Spinal cord (tissue), 10 donors: ENCODE measurements at places on chromosomes 3 and 15. TPM values are rescaled to one million over a fixed set of nuclear protein-coding genes. Genes with fewer than 3 reads are reported as not detected.

- no peak overlapping the region for H3K27ac ChIP-seq
- no peaks in the 10 kb centered on the region for H3K27me3 ChIP-seq
- H3K36me3 ChIP-seq, result no peaks in the 10 kb centered on the region
- H3K4me3 ChIP-seq, result no peak overlapping the region
- H3K4me1 ChIP-seq, result peaks cover 1% of the 10 kb centered on the region
Measured at GRCh38 chr3:171948674-171949073, 90.7 kb upstream of the FNDC3B start.

- H3K36me3 ChIP-seq, result peaks cover 4% of the 10 kb centered on the region
- H3K27me3 ChIP-seq, result peaks cover under 1% of the 10 kb centered on the region
- no peak overlapping the region for H3K4me3 ChIP-seq
- peaks cover 11% of the 10 kb centered on the region for H3K4me1 ChIP-seq
Measured at GRCh38 chr15:37041042-37041441, 59.3 kb downstream of the MEIS2 start.

- H3K4me1 ChIP-seq, result peaks cover 25% of the 10 kb centered on the region
- no peaks in the 10 kb centered on the region for H3K27me3 ChIP-seq
- H3K4me3 ChIP-seq, result peak overlapping the region; percentile 89
- peak overlapping the region; percentile 94 for H3K27ac ChIP-seq
Measured at GRCh38 chr15:74907163-74907870, 666 bp upstream of the FAM219B start.

- no peaks in the 10 kb centered on the region for H3K27me3 ChIP-seq
- H3K4me1 ChIP-seq, result no peaks in the 10 kb centered on the region
- H3K4me3 ChIP-seq, result no peak overlapping the region
- no peak for DNase-seq
- no peaks in the 10 kb centered on the region for H3K36me3 ChIP-seq
- no peak overlapping the region for H3K27ac ChIP-seq
Measured at GRCh38 chr3:41872157-41872556, 89.7 kb downstream of the ULK4 start.

The HTR3C gene
- total RNA-seq, result not detected

The CCR3 gene
- not detected for total RNA-seq

- no peaks in the 10 kb centered on the region for H3K36me3 ChIP-seq
- no peak for DNase-seq
- H3K27ac ChIP-seq, result no peak overlapping the region
- H3K4me3 ChIP-seq, result no peak overlapping the region
- H3K27me3 ChIP-seq, result no peaks in the 10 kb centered on the region
- no peaks in the 10 kb centered on the region for H3K4me1 ChIP-seq
Measured at GRCh38 chr15:79943820-79944219, 27.2 kb downstream of the BCL2A1 start.

- H3K4me3 ChIP-seq, result no peak overlapping the region
- H3K27ac ChIP-seq, result no peak overlapping the region
- no peaks in the 10 kb centered on the region for H3K27me3 ChIP-seq
- DNase-seq, result no peak
- no peaks in the 10 kb centered on the region for H3K4me1 ChIP-seq
Measured at GRCh38 chr3:55406696-55407425, 80.2 kb downstream of the WNT5A start.

- no peaks in the 10 kb centered on the region for H3K4me1 ChIP-seq
- peaks cover 7% of the 10 kb centered on the region for H3K36me3 ChIP-seq
Measured at GRCh38 chr3:97952280-97952679, 20.0 kb downstream of the RIOX2 start.

DNA sequence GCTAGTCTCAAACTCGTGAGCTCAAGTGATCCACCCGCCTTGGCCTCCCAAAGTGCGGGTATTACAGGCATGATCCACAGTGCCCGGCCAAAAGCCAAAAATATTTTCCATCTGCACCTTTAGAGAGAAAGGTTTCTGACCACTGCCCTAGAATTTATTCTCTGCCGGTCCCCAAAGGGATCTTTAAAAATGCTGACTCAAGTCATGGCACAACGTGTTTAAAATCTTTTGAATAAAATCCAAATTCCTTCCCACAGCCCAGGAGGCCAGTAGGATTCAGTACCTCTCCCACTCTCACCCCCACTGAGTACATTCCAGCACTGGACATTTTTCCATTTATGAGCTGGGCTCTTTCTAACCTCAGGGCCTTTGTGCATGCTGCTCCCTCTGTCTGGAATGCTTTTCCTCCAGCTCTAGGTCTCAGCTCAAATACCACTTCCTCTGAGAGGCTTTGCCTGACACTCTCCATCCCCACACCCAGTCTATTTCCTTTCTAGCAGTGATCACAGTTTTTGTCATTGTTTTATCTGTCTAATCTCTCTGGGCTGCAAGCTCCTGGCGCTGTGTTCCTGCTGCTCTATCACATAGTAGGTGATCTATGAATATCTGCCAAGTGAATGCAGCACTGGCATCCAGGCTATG, 502.9 kb downstream of the SHQ1 start:
- H3K4me1 ChIP-seq, result peaks cover 19% of the 10 kb centered on the region
- no peaks in the 10 kb centered on the region for H3K27me3 ChIP-seq
- no peak overlapping the region for H3K4me3 ChIP-seq
- DNase-seq, result no peak
- H3K27ac ChIP-seq, result no peak overlapping the region

DNA sequence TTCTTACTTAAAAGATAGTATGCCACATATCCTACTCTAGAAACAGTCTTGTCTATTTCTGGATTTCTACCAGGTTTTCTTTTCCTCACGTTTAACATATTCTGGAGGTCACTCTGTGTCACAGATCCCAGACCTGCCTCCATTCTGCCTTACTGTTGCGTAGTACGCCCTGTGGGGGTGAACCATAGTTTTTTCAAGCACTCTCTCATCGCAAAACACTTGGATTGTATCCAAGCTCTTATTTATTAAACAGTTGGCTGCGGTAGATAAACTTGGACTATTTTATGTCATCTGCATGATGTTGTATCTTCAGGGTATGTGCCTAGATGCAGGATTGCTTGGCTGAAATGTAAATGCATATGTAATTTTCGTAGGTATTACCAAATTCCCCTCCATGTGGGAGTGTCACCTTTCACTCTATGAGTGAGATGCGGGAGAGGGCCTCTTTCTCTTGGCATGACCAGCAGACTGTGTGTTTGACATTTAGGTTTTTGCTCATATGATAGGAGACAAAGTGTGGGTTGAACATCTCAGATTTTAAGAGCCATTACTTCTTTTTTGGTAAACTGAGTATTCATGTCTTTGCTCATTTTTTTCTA, 55.8 kb downstream of the ABTB1 start:
- no peak overlapping the region for H3K4me3 ChIP-seq
- no peaks in the 10 kb centered on the region for H3K36me3 ChIP-seq
- DNase-seq, result no peak
- H3K27me3 ChIP-seq, result no peaks in the 10 kb centered on the region
- no peak overlapping the region for H3K27ac ChIP-seq
- H3K4me1 ChIP-seq, result peaks cover 22% of the 10 kb centered on the region

The IGF2BP2 gene
- total RNA-seq, result 33.0 TPM

DNA sequence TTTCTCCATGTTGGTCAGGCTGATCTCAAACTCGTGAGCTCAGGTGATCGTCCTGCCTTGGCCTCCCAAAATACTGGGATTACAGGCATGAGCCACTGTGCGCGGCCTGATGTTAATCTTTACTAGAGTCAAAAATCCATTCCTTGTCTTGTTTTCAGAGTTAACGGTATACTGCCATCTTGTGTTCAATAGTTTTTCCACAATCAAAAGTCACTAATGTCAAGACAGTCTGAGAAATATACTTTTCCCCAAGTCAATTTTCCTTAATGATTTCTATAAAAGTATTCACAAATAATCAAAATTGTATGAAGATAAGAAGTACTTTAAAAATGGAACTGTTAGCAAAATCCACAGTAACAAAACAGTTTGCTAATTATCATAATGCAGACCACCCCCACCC, 8.5 kb downstream of the CRBN start:
- H3K4me1 ChIP-seq, result no peaks in the 10 kb centered on the region
- peak; percentile 23 for DNase-seq
- H3K27ac ChIP-seq, result no peak overlapping the region

DNA sequence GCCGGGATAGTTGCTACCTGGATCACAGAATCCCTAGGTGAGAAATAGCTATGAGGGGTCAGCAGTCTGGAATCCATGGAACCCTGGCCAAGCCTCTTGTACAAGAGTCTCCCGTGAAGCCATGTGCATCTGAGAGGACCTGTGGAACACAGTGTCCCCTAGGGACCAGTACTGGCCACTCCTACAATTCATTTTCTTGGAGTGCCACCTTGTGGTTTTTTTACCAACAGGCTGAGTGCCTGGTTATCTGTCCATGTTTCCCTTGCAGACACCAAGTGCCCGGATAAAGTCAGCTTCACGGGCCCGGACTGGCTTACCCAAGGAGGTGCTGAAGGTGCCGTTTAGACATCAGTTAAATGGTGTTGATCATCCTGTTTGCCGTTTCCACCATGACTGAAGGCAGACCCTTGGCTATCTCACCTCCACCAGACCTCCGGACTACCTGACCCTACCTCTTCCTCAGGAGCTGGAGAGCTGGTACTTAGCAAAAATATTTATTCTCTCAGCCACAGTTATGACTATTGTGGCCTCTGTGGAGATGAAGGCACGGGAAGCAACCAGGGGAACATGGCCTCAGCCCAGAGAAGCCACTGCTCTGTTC, 93.9 kb downstream of the RBPMS2 start:
- no peaks in the 10 kb centered on the region for H3K27me3 ChIP-seq
- DNase-seq, result no peak
- peaks cover 69% of the 10 kb centered on the region for H3K36me3 ChIP-seq
- H3K27ac ChIP-seq, result no peak overlapping the region

The FAN1 gene
- 33.2 TPM for total RNA-seq

The CHRNA7 gene
- 14.3 TPM for total RNA-seq

The ZBBX gene
- 6.9 TPM for total RNA-seq

- no peaks in the 10 kb centered on the region for H3K27me3 ChIP-seq
- no peak within 1 kb of the TSS for H3K4me3 ChIP-seq
- H3K27ac ChIP-seq, result no peak within 1 kb of the TSS
- no peak for DNase-seq
- no peaks in the 10 kb centered on the region for H3K36me3 ChIP-seq
- no peaks in the 10 kb centered on the region for H3K4me1 ChIP-seq
Measured at GRCh38 chr3:98531622-98532274, at the start of gene GPR15. Gene GPR15 (plus strand): TSS chr3:98531978. CDS start chr3:98532034, 56 bp downstream.
